ENCODE measurements at places on chromosomes 5 and 9. TPM values are rescaled to one million over a fixed set of nuclear protein-coding genes. Genes with fewer than 3 reads are reported as not detected.

- no peaks in the 10 kb centered on the region for H3K36me3 ChIP-seq
- no peaks in the 10 kb centered on the region for H3K27me3 ChIP-seq
- peaks cover 19% of the 10 kb centered on the region for H3K4me1 ChIP-seq
Observed at GRCh38 chr5:91329283-91329682, 53.8 kb downstream of the ARRDC3 start.

DNA sequence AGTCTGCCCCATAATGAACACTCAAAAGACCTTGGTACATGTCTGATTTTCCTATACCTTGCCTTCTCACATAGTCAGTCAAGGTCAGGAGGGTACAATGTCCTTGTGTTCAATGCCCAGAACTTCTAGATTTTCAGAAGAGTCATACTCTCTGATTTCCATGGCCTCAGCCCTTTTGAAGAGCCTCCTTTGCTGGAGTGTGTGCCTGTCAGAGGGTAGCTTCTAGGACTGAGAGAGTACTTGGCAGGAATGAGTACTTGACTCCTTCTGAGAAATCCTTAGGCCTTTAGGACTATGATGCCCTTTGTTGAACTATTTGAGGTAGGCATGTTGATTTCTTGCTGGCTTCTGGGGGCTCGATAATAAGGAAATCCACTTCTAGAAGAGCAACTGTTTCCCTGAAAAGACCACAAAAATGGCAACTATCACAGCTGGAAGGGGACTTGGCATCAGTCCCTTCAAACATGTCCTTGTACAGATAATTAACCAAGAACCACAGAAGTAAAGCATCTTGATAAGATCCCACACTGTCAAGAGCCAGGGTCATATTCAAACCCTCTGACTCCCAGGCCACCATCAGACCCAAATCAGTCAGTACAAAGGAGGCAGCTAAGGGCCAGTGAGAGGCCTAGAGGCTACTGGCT, 10.6 kb upstream of the MEGF9 start:
- DNase-seq, result no peak
- H3K27ac ChIP-seq, result no peak overlapping the region
- no peaks in the 10 kb centered on the region for H3K27me3 ChIP-seq
- no peak overlapping the region for H3K4me3 ChIP-seq
- H3K36me3 ChIP-seq, result no peaks in the 10 kb centered on the region
- peaks cover 13% of the 10 kb centered on the region for H3K4me1 ChIP-seq

DNA sequence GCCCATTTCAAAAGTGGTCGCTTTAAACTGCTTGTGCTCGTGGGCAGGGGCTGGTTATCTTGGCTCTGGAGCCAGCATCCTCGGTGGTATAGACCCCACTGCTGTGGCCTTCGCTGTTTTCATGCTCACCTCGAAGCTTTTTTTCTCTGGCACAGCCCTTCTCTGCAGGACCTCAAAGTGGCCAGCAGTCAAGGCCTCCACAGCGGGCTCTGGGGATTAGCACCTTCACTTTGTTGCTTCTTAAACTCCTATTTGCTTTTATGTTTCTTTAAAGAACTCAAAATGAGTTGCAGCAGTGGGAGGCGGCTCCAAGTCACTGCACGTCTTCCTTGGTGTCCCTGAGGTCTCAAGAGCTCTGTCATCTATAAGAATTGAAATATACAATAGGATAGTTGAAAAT, 165.1 kb downstream of the CACNA1B start:
- H3K4me1 ChIP-seq, result no peaks in the 10 kb centered on the region
- no peak for DNase-seq
- H3K36me3 ChIP-seq, result peaks cover 4% of the 10 kb centered on the region
- no peak overlapping the region for H3K27ac ChIP-seq
- no peaks in the 10 kb centered on the region for H3K27me3 ChIP-seq

GRCh38 chr9:3897631-3898030, 371.8 kb upstream of the RFX3 start:
- no peak for DNase-seq
- H3K27ac ChIP-seq, result no peak overlapping the region
- peaks cover 15% of the 10 kb centered on the region for H3K4me1 ChIP-seq
- H3K27me3 ChIP-seq, result no peaks in the 10 kb centered on the region

DNA sequence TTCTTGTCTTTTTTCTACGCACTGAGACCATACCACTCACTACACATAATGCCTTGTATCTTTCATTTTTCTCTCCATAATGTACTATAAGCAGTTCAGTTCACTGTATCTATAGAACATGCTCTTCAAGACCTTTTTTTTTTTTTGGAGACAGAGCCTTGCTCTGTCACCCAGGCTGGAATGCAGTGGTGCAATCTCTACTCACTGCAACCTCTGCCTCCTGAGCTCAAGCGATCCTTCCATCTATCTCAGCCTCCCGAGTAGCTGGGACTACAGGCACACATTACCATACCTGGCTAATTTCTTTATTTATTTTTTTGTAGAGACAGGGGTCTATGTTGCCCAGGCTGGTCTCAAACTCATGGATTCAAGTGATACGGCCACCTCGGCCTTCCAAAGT, 208.7 kb downstream of the FANCC start:
- H3K4me1 ChIP-seq, result no peaks in the 10 kb centered on the region
- H3K27me3 ChIP-seq, result no peaks in the 10 kb centered on the region
- no peak overlapping the region for H3K4me3 ChIP-seq

Gene ARHGEF39
- 2.4 TPM for total RNA-seq

- no peaks in the 10 kb centered on the region for H3K4me1 ChIP-seq
- DNase-seq, result no peak
- no peak overlapping the region for H3K4me3 ChIP-seq
- no peak overlapping the region for H3K27ac ChIP-seq
Observed at GRCh38 chr5:169081000-169081724, 219.8 kb downstream of the SLIT3 start.

- H3K36me3 ChIP-seq, result 0 out of 2 replicates have a peak, but pooled peaks cover 5% of the 10 kb centered on the region
- peaks cover 2% of the 10 kb centered on the region for H3K27me3 ChIP-seq
- no peak overlapping the region for H3K4me3 ChIP-seq
- peaks cover 27% of the 10 kb centered on the region for H3K4me1 ChIP-seq
- no peak for DNase-seq
Observed at GRCh38 chr9:134315716-134316448, 10.4 kb upstream of the RXRA start.

Gene HTR4
- total RNA-seq, result not detected

- peaks cover 24% of the 10 kb centered on the region for H3K4me1 ChIP-seq
- no peak overlapping the region for H3K4me3 ChIP-seq
- H3K27me3 ChIP-seq, result peaks cover 12% of the 10 kb centered on the region
- no peak for DNase-seq
Observed at GRCh38 chr9:2263665-2264064, 248.5 kb downstream of the SMARCA2 start.

GRCh38 chr5:31890046-31890445, 251.1 kb downstream of the PDZD2 start:
- DNase-seq, result no peak
- no peak overlapping the region for H3K27ac ChIP-seq
- no peaks in the 10 kb centered on the region for H3K4me1 ChIP-seq
- H3K27me3 ChIP-seq, result peaks cover 50% of the 10 kb centered on the region
- no peaks in the 10 kb centered on the region for H3K36me3 ChIP-seq

GRCh38 chr5:152332716-152333460, 72.2 kb downstream of the NMUR2 start:
- H3K4me3 ChIP-seq, result no peak overlapping the region
- H3K4me1 ChIP-seq, result no peaks in the 10 kb centered on the region
- no peaks in the 10 kb centered on the region for H3K27me3 ChIP-seq
- DNase-seq, result no peak
- H3K27ac ChIP-seq, result no peak overlapping the region

GRCh38 chr5:160699301-160699700, 152.7 kb downstream of the ATP10B start:
- no peak for DNase-seq
- no peaks in the 10 kb centered on the region for H3K4me1 ChIP-seq
- no peak overlapping the region for H3K4me3 ChIP-seq
- no peaks in the 10 kb centered on the region for H3K27me3 ChIP-seq
- H3K27ac ChIP-seq, result no peak overlapping the region

DNA sequence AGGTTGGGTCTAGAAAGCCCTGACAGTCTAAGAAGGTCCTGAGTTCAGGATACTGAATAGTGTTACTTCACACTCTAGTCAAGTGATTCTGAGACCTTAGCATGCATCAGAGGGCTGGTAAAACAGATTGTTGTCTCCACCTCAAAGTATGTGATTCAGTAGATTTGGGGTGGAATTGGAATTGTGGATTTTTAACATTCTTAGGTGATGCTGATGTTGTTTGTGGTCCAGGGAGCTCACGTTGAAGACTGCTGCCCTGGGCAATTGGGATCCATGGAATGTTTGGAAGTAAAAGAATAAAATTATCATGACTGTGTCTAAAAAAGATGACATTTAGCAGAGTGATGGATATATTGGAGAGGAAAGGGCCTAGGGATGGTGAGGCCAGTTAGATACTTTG, 75.6 kb downstream of the VCAN start:
- peak; percentile 11 for DNase-seq
- no peak overlapping the region for H3K4me3 ChIP-seq
- H3K27ac ChIP-seq, result no peak overlapping the region
- H3K4me1 ChIP-seq, result peaks cover 18% of the 10 kb centered on the region
- no peaks in the 10 kb centered on the region for H3K27me3 ChIP-seq
- no peaks in the 10 kb centered on the region for H3K36me3 ChIP-seq

Gene CCIN
- 1.9 TPM for total RNA-seq

Gene WDR70
- total RNA-seq, result 29.9 TPM

DNA sequence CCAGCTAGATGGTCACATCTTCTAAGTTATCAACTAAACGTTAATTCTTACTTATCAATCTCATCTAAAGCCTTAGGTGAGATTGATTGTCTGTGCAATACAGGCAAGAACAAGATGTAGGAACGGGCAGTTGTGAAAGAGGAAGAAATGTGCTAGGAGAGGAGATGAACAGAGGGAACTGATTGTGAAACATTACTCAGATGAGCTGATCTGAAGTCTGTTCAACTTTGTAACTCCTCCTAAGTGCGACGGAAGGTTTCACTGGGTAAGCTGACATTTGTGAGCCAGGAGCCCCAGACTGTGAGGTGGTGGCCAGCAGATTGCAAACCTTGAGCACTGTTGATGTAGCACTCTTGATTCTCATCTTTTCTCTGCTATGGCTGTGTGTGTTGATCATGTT, 204.1 kb downstream of the CD180 start:
- H3K4me1 ChIP-seq, result peaks cover 14% of the 10 kb centered on the region
- no peak overlapping the region for H3K4me3 ChIP-seq
- H3K27ac ChIP-seq, result no peak overlapping the region

DNA sequence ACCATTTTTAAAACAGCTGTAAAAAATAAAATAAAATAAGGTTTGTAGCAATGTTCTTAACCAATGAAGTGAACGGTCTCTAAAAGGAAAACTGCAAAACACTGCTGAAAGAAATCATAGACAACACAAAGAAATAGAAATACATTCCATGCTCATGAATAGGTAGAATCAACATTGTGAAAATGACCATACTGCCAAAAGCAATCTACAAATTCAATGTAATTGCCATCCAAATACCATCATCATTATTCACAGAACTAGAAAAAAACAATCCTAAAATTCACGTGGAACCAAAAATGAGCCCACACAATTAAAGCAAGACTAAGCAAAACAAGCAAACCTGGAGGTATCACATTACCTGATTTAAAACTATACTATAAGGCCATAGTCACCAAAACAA, 67.6 kb upstream of the RGMB start:
- no peak overlapping the region for H3K27ac ChIP-seq
- DNase-seq, result peak; percentile 55
- H3K36me3 ChIP-seq, result peaks cover 57% of the 10 kb centered on the region

GRCh38 chr5:10525124-10525495, 38.8 kb upstream of the ANKRD33B start:
- H3K36me3 ChIP-seq, result peaks cover 12% of the 10 kb centered on the region
- H3K27me3 ChIP-seq, result peaks cover 4% of the 10 kb centered on the region
- no peak for DNase-seq
- H3K4me1 ChIP-seq, result peaks cover 66% of the 10 kb centered on the region
- H3K27ac ChIP-seq, result peak overlapping the region; percentile 90

- DNase-seq, result peak; percentile 85
- H3K4me1 ChIP-seq, result peaks cover 16% of the 10 kb centered on the region
- peak within 1 kb of the TSS; percentile 96 for H3K27ac ChIP-seq
- peaks cover 4% of the 10 kb centered on the region for H3K36me3 ChIP-seq
- H3K27me3 ChIP-seq, result no peaks in the 10 kb centered on the region
- peak within 1 kb of the TSS; percentile 66 for H3K4me3 ChIP-seq
Observed at GRCh38 chr9:78235762-78236550, at the start of gene CEP78. CEP78 (plus strand) TSS chr9:78236075; CDS start chr9:78236351, 276 bp downstream.

- H3K4me3 ChIP-seq, result peak overlapping the region; percentile 46
- no peak for DNase-seq
- H3K27ac ChIP-seq, result peak overlapping the region; percentile 79
- H3K4me1 ChIP-seq, result peaks cover 45% of the 10 kb centered on the region
- no peaks in the 10 kb centered on the region for H3K36me3 ChIP-seq
Observed at GRCh38 chr9:22682536-22682935, 235.9 kb downstream of the DMRTA1 start.

DNA sequence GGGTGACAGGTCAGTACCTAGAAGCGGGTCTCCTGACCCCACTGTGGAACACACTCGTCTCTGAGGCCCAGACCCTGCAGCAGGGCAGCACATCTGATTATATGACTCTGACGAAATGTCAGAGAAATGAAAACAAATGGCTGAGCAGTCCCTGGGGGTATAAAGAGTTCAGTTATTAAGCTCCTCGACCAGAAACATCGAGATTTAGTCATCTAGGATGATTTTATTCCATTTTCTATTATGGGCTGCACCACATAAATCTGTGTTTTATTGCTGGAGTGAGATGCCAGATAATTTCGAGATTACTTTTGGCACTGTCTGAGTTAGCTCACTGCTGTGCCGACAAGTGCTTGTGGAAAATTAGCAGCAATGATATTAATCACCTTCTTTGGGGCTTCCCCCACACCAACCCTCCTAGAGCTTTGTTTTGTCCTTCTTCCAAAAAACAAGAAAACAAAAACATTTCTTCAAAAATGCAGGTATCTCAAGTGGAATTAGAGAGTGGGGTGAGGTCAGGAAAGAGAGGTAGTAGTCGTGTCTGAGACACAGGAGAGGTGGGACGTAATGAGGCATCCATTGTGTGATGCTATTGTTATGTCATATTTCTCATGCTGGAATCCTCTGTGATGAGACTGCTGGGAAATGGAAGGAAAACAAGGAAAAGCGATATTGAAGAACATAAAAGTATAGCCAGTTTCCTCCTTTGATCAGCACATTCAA, 495.5 kb downstream of the DMAC1 start:
- H3K27ac ChIP-seq, result no peak overlapping the region
- no peaks in the 10 kb centered on the region for H3K36me3 ChIP-seq
- no peak overlapping the region for H3K4me3 ChIP-seq
- peaks cover 7% of the 10 kb centered on the region for H3K27me3 ChIP-seq

DNA sequence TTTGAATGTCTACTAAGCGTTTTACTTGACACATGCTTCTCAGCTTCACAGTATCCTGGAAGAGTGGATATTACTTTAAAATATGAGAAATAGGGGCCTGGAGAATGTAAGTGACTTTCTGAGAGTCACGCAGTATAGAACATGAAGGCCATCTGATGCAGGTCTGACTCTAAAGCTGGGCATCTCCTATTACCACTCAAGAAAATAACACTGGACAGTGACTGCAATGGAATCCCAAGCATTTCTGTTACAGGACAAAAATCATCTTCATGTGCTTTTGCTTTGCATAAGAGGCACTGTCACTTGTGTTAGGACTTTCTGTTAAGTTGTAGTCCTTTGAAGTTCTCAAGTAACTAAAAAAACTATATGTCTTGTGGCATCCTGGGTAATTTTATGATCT, 335.5 kb downstream of the FBXL7 start:
- peaks cover 2% of the 10 kb centered on the region for H3K27me3 ChIP-seq
- H3K27ac ChIP-seq, result peak overlapping the region; percentile 63
- H3K36me3 ChIP-seq, result no peaks in the 10 kb centered on the region
- peak overlapping the region; percentile 52 for H3K4me3 ChIP-seq

Gene NUDT2
- total RNA-seq, result 29.2 TPM

Data from HFFc6 (cell line).